ENCODE measurements at places on chromosomes 5 and 9. TPM values are rescaled to one million over a fixed set of nuclear protein-coding genes. Genes with fewer than 3 reads are reported as not detected.

Gene EXOSC2
- 65.1 TPM for total RNA-seq

Gene SLC34A3
- total RNA-seq, result not detected

Gene PLPP7
- 1.5 TPM for total RNA-seq

Gene SPATA31D4
- total RNA-seq, result not detected

Gene PTPN3
- 1.1 TPM for total RNA-seq

Gene IL4
- total RNA-seq, result not detected

Gene TMEM171
- 15.4 TPM for total RNA-seq

Gene PCDHA3
- total RNA-seq, result 0.18 TPM

Gene GARNL3
- total RNA-seq, result 3.1 TPM

DNA sequence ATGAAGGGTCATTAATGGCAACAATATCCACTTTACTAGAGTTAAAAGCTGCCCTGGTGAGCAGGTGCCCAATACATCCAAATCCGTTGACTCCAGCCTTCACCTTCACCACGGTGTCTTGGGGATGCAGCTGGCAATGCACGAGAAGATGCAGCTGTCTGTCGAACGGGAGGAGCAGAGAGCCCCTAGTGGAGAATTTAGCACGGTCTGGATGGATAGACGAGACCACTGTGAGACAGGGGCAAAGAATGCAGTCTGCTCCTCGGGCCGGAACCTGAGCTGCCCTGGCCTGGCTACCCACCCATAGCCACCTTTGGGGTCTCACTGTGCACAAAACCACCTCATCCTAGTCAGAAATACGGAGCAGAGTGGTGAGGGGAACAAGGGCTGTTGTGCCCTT is 35.1 kb downstream of the ADRA1B start:
- DNase-seq, result no peak

DNA sequence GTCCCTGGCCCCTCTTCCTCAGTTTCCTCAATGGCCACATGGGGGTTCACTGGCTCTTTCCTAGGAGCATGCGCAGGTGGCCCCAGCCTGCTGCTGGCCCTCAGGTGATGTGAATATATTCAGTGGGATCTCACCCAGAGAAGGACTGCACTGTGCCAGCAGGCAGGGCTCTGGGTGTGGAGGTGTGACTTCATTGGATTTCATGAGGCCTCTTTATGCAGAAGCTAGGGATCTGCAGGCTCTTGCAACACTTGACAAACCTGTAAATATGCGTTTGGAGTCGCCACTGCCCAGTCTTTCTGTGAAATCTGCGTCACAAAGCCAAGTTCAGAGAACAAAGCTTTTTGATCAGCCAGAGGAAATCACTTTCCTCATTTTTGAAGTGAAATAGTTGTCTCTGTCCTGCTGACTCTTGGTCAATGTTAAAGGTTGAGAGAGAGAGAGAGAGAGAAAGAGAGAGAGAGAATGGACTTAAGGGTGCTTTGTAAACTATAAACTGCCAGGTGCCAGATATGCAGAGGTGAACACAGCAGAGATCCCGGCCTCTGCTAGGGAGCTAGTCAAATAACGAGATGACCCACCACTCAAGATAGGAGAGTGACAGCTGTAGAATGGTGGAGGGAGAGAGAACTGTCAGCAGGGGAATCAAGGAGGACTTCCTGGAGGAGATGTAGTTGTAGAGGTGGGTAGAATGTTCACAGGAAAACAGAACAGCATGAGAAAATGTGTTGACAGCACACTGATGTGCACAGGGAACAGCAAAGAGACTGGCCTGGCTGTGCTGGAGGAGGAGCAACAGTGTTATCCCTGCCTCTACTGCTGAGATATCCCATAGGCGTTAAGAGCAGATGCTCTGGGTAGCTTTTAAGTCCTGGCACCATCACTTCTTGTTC is 167.0 kb upstream of the ZNF618 start:
- DNase-seq, result no peak

GRCh38 chr9:9117866-9118265 is 1318.3 kb upstream of the DMAC1 start:
- no peak for DNase-seq

GRCh38 chr5:81486711-81487110 is 92.8 kb upstream of the ACOT12 start:
- DNase-seq, result no peak

DNA sequence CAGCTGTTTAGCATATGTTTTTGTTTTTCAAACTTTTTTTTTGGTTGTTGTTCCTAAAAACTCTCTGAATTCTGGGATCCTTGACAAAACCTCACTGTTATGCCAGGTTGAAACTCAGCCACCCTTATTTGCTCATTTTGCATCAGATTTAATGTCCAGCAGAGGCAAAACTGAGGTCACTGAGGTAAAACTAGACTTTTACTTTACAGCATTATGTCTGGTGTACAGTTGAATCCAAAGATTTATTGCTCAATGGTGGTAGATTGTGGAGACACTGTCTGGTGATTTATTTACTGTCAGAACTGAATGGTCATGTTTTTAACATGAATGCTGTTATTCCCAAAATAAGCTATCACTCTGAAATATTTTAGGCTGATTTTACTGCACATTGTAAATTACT is 87.9 kb downstream of the FBXL7 start:
- no peak for DNase-seq
